Mucosa of descending colon (tissue), 3 donors: ENCODE measurements at places on chromosomes 4 and X. TPM values are rescaled to one million over a fixed set of nuclear protein-coding genes. Genes with fewer than 3 reads are reported as not detected.
A peak's percentile ranks its signal among the peaks of the same experiment; 100 is the strongest.

- DNase-seq = peak; percentile 34
Observed at GRCh38 chr4:7765666-7766065, 174.0 kb downstream of the AFAP1 start.

DNA sequence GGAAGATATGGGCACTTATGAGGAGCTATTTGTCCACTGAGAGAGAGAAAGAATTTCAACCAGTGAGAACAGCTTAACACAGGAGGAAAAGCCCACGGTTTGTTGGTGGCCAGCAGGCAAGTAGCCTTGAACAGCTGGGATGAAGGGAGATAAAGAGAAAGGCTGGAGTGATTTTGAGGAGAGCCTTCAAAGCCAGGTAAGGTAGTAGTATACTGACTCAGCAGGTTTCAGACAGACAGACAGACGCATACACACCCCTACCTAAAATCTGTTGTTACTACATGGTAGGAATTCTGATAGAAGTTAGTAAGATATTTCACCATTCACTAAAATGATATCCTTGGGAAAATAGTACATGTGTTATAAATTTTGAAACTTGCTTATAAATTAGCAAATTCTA is 60.5 kb downstream of the SEC24D start:
- DNase-seq = no peak

DNA sequence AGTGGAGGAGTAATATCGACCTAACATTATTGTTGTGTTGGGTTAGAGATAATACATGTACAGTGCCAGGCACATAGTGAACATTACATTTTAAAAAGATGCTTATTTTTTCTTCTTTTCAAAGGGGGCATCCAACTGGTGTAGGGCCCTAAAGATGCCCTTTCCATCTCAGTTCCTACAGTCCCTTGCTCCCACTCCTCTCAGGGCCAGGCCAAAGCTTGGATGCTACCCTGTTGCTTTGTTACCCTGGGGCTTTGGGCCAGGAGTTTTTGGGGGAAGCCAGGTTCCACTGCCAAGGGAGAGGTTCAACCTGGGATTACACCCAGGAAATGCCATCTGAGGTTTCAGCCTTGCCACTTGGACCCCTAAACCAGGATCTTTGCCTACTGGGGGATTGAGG is 918 bp downstream of the IGSF1 start:
- no peak for DNase-seq

The CCKAR gene
- total RNA-seq = not detected

- no peak for DNase-seq
Observed at GRCh38 chr4:40763228-40763716, 13.5 kb downstream of the NSUN7 start.

GRCh38 chr4:113694008-113694407 is 67.5 kb downstream of the CAMK2D start:
- no peak for DNase-seq

DNA sequence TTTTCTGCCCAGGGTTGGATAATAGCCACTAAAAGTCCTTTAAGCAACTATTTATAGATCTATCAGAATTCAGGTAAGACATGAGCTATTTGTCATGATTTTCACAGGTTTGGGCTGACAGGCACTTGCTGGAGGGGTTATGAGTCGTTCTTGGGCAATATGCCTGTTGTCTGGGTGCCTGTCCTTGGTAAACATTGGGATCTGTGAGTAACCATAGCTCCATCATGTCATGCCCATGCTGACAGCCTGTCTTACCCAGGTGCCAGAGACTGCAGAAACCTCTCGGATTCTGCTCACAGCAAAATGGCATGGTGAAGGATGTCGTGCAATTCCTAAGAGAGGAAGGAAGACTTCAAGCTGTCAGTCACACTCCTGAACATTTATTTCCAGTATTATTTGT is 116.0 kb upstream of the PUDP start:
- no peak for DNase-seq

DNA sequence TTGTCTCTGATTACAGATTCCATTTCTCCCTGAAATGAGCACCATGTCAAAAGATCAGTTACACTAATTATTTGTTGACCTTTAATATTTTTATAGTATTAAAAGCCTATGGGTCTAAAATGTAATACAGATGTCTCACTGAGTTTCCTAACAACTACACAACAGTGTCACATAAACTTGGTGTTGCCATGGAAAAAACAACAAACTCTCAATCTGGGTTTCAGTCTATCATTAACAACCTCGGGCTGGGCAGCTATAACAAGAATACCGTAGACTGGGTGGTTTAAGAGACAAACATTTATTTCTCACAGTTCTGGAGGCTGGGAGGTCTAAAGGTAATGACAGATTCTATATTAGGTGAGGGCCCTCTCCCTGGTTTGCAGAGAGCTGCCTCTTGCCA is 407.1 kb downstream of the HNRNPD start:
- DNase-seq = no peak

DNA sequence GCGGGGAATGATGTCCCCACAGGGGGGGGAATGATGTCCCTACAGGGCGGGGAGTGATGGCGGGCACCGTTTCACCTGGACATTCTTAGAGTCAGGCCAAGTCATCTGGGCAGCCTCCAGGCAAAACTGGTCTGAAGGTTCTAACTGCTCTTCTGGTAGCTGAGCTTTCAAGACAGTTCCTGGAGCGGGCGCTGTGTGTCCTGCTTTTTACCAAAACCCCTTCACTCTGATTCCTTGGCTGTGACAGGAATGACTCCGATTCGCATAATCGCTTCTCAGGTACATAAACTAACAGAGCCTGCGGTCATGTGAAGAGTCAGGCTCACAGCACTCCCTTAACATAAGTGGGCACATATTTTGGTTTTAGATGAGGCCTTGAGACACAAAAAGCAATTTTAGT is 836.0 kb downstream of the TRIML1 start:
- no peak for DNase-seq

- no peak for DNase-seq
Observed at GRCh38 chr4:37101686-37102085, 142.9 kb upstream of the NWD2 start.

The GPR50 gene
- total RNA-seq = not detected

- DNase-seq = peak; percentile 82
Observed at GRCh38 chr4:8403173-8403753, 37.3 kb downstream of the ACOX3 start.

GRCh38 chrX:88746925-88747324 is at the start of gene CPXCR1:
CPXCR1 (plus strand) TSS chrX:88747225; CDS start chrX:88753415, 6,190 bp downstream.
- DNase-seq = no peak

DNA sequence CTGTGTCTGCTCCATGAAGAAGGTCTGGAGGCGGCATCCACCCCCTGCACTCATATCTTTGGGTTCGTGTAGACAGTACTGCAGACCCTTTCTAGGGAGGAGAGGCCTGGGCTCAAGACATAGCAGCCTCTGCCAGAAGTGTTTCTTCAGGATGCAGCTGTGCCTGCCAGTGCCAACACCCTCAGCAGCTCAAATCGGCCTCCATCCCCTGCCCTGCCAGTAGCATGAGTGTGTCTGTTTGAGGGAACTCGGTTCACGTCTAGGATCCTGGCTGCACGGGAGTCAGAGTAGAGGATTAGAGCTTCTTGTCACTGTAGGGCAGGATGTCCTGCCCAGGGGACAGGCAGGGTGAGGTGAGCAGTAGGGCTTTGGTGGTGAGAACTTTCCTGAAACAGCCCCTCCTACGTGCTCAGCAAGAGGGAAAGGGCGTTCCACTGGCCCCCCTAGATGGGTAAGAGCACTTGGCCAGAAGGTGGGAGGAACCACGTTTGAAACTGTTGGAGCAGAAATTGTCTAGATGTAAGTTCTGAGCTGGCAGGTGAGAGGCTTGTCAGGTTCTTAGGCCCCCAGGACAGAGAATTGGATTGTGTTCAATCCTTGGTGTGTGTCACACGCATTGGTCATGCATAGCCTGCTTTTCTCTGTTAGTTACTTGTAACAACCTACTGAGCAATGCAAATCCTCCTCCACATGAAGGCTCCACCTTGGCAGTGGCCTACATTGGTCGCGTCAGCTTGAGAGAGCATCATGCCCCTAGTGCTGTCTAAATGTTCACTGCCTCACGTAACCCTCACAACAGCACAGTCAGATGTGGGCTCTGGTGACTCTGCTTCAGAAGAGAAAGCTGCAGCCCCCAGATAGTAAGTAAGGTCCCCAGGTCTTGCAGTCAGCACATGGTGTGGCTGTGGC is 25.8 kb upstream of the FAM193A start:
- no peak for DNase-seq

DNA sequence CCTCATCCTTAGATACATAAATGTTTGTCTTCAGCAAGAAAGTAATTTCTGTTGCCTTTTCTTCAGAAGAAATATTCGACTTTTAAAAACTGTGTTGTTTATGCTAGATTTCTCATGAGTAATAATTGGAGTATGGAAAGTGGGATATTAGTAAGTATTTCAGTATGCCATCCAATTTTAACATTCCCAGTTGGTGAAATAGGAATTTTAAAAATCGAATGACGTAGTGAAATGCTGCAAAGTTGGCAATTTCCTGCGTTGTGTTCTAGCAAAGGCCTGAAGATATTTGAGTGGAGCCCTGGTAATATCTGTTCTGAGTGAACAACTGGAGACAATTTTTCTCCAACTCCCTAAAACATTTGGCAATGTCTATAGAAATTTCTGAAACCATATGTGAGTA is 190.1 kb downstream of the ZNF330 start:
- no peak for DNase-seq

GRCh38 chr4:55181010-55182005 is 55.9 kb upstream of the KDR start:
- DNase-seq = no peak

The TEX13B gene
- total RNA-seq = not detected

DNA sequence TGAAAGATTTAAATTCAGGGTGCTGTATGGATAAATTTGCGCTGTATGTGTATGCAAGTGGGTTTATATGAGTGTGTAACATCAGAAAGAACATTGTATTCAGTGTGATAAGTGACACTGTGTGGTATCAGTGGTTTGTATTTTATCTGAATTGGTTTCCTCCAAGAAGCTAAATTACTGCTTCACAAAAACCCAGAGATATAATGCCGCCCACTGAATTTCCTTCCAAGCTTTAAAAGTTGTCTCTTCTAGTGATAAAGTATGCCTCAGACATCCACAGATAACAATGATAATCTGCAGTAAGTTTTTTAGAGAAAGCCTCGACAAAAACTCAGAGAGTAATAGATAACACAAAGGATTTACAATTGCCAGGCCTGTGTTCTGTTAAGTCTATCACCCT is 710.6 kb upstream of the HS3ST1 start:
- DNase-seq = no peak

GRCh38 chrX:153970357-153971123 is 1.1 kb downstream of the HCFC1 start:
- DNase-seq = no peak

DNA sequence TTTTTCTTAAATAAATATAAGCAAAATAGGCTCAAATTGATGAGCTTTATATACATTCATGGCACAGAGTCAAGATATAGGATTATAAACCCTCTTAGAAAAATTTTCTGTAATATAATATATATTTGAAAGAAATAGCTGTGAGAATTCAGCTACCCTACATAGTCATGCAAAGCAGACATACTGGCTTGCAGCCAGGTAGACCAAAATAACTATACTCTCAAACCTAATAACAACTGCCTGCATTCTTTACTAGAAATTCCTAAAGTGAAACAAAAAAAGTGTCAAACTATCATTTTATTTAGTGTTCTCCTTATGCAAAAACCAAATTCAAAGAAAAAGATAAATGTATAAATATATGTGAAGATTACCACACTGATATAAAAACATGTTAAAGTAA is 1390.2 kb downstream of the C4orf33 start:
- DNase-seq = no peak

The HAUS7 gene
- total RNA-seq = 22.5 TPM

The RAP2C gene
- total RNA-seq = 26.9 TPM

DNA sequence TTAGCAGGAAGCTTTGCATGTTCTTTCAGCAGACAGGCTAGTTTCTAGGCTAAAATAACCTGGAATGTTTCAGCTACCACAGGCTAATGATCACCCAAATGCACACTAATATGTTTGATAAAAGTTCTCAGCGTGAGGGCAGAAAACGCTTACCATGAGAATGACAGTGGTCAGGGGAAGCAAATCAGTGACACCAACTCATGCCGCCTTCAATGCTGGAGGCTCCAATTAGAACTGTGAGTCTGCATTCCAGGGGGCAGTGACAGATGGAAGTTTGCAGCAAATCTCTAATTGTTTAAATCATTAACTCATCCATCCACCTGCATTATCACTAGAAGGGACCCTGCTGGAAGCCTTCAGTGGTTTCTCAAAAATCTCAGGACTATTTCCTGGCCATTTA is 43.2 kb downstream of the ANOS1 start:
- no peak for DNase-seq
